ENCODE measurements at places on chromosomes 6 and 20.
A peak's percentile ranks its signal among the peaks of the same experiment; 100 is the strongest.

DNA sequence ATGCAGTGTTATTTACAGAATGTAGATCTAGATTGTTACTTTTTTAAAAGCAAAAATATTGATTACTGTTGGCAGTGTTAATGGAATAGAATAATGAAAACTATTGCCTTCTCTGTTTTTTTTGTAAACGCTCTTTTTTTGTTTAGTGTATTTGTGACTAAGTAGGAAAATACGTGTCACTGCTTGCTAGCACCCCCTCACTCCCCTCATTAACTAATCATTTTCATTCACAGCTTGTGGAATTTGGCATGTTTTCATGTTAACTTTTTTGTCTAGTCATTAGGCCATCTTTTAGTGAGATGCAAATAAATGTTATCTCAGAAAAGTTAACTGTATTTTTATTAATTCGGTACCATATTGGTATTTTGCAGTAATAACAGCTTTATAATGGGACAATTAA lies 29.8 kb downstream of the ADGRG6 start:
- DNase-seq = no peak

GRCh38 chr6:135106611-135107010 lies 52.0 kb upstream of the HBS1L start:
- no peak for DNase-seq

DNA sequence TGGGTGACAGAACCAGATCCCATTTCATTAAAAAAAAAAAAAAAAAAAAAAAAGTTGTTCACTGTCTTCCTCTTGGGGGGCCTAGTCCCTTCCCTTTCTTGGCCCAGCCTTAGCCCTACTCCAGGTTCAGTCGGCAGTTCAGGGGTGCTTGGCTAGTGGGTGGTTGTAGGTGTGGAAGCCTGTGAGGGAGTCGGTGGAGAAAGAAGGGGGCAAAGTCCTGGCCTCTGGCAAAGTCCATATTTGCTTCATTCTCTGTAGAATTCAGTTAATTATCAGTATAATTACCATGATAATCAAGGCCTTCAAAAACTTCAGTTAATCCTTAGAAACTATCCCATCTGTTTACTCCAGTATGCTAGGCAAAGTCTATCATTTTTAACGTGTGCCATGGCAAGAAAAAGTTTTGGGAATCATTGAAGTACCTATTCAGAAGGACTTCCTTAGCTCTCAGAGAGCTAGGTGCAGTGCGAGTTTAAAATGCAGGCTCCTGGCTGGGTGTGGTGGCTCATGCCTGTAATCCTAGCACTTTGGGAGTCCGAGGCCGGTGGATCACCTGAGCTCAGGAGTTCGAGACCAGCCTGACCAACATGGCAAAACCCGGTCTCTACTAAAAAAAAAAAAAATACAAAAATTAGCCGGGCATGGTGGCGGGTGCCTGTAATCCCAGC lies 205.7 kb upstream of the ARG1 start:
- DNase-seq = no peak

DNA sequence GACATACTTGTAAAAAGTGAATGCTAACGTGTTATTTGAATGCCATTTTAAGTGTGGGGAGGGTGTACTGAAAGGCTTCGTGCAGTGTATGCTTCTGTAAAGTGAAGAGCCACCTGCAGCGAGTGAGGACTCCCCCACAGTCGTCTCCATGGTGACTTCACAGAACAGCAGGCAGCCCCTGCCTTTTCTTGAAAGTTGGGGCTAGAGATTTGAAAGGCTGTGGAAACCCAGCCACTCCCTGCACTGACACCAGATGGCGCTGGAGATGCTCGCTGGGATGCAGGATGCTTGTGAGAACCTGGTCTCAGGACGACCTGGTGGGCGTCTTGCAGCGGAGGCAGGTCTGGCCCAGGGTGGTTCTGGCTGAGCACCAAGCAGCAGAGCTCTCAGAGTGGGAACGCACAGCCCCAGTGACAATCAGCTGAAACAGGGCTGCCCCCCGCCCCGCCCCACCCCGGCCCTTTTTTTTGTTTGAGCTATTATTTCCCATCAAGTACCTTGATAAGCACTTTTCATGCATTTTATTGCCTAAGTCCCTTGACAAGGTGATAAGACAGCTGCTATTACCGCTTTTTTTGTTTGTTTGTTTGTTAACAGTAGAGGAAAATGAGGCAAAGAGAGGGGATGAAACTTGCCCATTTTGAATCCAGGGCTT lies 150.3 kb downstream of the SYCP2 start:
- DNase-seq = peak; percentile 60

GRCh38 chr6:125855783-125856182 lies 65.0 kb downstream of the NCOA7 start:
- no peak for DNase-seq

- DNase-seq = no peak
Measured at GRCh38 chr6:38391626-38392579, 247.8 kb downstream of the BTBD9 start.

DNA sequence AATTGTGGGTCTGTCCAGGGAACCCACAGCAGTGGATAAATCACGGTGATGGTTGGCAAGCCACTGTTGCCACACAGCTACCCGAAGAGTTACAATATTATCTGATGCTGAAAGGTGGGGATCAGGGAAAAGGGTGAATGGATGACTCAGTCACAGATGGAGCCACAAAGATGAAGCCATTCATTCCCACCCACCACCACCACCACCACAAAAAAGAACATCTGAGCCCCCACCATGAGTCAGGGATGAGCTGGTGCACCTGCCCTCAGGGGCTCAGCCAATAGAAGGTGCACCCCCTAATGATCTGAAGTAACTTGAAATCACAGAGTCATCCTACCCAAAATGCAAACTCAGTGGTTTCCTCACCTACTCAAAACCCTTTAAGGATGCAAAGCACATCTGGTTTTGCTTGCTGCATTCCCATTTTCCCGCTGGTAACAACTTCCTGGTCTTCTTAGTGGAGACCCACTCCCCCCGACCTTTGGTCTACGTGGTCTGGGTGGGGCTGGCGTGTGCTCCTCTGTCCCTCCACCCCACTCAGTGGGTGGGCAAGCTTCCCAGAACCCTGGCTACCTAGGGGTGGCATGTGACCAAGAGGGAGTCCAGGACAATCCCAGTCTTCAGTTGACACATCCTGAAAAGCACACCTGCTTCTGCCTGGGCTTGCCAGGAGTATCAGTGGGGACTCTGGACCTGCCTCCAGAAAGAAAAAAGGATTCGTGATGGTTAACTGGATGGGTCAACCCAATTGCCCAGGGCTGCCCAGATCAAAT lies 125.5 kb downstream of the ANKRD60 start:
- no peak for DNase-seq

DNA sequence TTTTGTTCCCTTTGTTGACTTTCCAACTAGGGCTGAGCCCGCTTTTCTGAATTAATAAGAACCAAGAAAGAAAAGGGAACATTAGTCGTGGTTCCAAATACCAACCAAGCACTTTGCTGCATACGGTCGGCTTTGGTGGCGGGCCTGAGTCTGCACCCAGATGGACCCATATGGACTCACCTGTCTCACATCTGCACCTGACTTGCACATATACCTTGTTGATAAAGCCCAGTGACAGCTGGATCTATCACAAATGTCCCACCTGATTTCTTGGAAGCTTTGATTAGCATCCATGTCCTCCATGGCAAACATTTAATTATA lies 39.0 kb downstream of the TPD52L1 start:
- no peak for DNase-seq

- DNase-seq = no peak
Measured at GRCh38 chr6:46947497-46947896, 25.8 kb upstream of the ADGRF5 start.
